IMR-90 (cell line): ENCODE measurements at places on chromosomes 6 and 20. TPM values are rescaled to one million over a fixed set of nuclear protein-coding genes. Genes with fewer than 3 reads are reported as not detected.

Gene TMEM170B
- total RNA-seq = 0.18 and 0.28 TPM in 2 replicates

Gene NKAPL
- 0.54 and 0.83 TPM in 2 replicates for total RNA-seq

Gene PLN
- under 0.01 TPM in 2 replicates for total RNA-seq

GRCh38 chr6:113362301-113363047, 494.7 kb upstream of the MARCKS start:
- peak; percentile 20 for DNase-seq
